ENCODE measurements at places on chromosomes 4 and X. TPM values are rescaled to one million over a fixed set of nuclear protein-coding genes. Genes with fewer than 3 reads are reported as not detected.
A peak's percentile ranks its signal among the peaks of the same experiment; 100 is the strongest.

Gene MID1
- 0.29 TPM for total RNA-seq

DNA sequence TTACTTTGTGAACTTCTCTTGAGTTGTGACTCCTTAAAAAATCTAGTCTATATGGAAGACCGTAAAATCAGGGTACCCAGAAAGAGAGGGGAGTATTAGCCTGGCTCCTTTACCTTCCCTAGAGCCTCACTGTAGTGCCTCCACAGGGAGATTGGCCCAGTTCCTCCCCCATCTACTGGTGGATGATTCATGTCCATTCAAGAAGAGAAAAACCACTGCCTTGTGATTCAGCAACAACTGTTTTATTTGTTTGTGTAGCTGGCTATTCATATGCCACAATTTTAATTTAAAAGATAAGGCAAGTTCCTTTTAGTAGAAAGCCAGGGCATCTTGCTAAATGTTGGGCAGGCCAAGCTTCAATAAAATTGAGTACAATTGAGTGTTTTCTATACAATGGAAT is 221.8 kb upstream of the KCNIP4 start:
- no peaks in the 10 kb centered on the region for H3K27me3 ChIP-seq
- no peak for DNase-seq
- H3K4me3 ChIP-seq: no peak overlapping the region
- no peak overlapping the region for H3K27ac ChIP-seq
- H3K36me3 ChIP-seq: no peaks in the 10 kb centered on the region

- H3K4me3 ChIP-seq: no peak overlapping the region
- no peaks in the 10 kb centered on the region for H3K36me3 ChIP-seq
- DNase-seq: no peak
- H3K27me3 ChIP-seq: no peaks in the 10 kb centered on the region
These were observed 36.7 kb upstream of the STS start for GRCh38 chrX:7110821-7111276.

Gene GLRA3
- not detected for total RNA-seq

Gene HERC6
- total RNA-seq: 22.4 TPM

DNA sequence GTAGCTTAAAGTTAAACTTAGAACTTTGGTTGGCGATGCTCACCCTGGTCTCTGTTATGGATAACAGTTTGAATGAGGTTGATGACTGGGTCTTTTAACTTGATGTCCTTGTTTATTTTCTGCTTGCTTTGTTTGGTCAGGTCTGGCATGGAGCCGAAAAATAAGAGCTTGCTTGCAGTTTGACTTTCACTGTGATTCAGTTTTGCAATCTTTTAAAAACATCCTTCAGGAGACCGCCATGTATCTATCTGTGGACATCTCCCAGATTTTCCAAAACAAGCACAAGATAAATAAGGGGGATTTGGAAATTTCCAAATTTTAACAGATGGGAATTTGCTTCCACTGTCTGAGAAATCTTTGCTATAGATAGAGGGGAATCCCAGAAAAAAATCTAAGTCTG is 246.7 kb downstream of the PALLD start:
- H3K27me3 ChIP-seq: no peaks in the 10 kb centered on the region
- no peaks in the 10 kb centered on the region for H3K4me1 ChIP-seq
- H3K4me3 ChIP-seq: no peak overlapping the region
- no peak for DNase-seq
- no peaks in the 10 kb centered on the region for H3K36me3 ChIP-seq

- peaks cover 7% of the 10 kb centered on the region for H3K36me3 ChIP-seq
- H3K4me3 ChIP-seq: no peak overlapping the region
- no peaks in the 10 kb centered on the region for H3K27me3 ChIP-seq
- H3K27ac ChIP-seq: no peak overlapping the region
- no peak for DNase-seq
These were observed 47.5 kb downstream of the SEPTIN11 start for GRCh38 chr4:76997077-76997476.

- H3K4me3 ChIP-seq: no peak overlapping the region
- H3K4me1 ChIP-seq: no peaks in the 10 kb centered on the region
- H3K27me3 ChIP-seq: no peaks in the 10 kb centered on the region
- H3K36me3 ChIP-seq: no peaks in the 10 kb centered on the region
- DNase-seq: no peak
These were observed 313.5 kb upstream of the IRS4 start for GRCh38 chrX:109049903-109050302.

- no peak overlapping the region for H3K4me3 ChIP-seq
- H3K27me3 ChIP-seq: no peaks in the 10 kb centered on the region
- H3K4me1 ChIP-seq: no peaks in the 10 kb centered on the region
- H3K27ac ChIP-seq: no peak overlapping the region
- no peaks in the 10 kb centered on the region for H3K36me3 ChIP-seq
These were observed 222.4 kb downstream of the FBXO8 start for GRCh38 chr4:174061026-174061425.

- DNase-seq: no peak
- peak overlapping the region; percentile 48 for H3K4me3 ChIP-seq
- no peaks in the 10 kb centered on the region for H3K27me3 ChIP-seq
- H3K36me3 ChIP-seq: no peaks in the 10 kb centered on the region
- H3K4me1 ChIP-seq: peaks cover 7% of the 10 kb centered on the region
These were observed 518 bp downstream of the ARMCX1 start for GRCh38 chrX:101550751-101551379.

DNA sequence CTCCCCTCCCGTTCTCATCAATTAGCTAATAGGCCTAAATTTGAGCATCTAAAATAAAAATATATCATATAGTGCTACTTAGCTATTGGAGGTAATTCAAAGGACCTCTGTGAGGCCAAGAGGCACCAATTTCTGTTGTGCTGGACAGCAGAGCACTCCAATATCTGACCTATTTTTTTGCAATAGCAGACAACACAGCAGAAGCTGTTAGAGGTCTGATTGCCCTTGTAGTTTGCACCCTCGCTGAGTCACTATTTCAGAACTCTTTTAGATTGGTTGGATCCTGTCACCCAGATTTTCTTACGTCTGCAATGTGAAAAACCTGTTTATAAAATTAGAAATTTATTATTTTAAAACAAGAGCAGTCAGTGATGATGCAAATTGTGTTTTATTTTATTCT is 184.1 kb downstream of the CEP135 start:
- no peaks in the 10 kb centered on the region for H3K36me3 ChIP-seq
- no peak for DNase-seq
- H3K27ac ChIP-seq: no peak overlapping the region
- H3K4me1 ChIP-seq: no peaks in the 10 kb centered on the region
- H3K27me3 ChIP-seq: no peaks in the 10 kb centered on the region

Gene TMPRSS11B
- total RNA-seq: not detected

DNA sequence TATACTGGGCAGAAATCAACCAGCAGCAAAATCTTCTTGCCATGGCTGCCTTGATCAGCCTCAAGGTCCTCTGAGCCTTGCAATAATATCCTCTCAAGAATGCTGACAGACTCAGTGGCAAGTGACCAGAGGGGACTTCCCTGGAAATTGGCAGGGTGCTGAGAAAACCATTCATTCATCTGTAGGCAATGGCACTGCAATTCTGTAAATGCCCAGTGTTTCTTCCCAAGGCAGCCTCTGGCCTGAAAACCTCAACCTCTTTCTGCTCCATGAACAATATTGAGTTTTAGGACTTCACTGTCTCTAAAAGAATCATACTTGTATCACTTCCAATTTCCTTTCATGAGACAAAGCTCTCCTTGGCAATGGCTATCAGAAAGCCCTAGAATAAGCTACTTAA is 754.3 kb upstream of the TENM3 start:
- H3K4me3 ChIP-seq: no peak overlapping the region
- H3K36me3 ChIP-seq: no peaks in the 10 kb centered on the region
- no peak overlapping the region for H3K27ac ChIP-seq
- no peaks in the 10 kb centered on the region for H3K4me1 ChIP-seq

GRCh38 chr4:152971053-152971452 is 34.9 kb downstream of the FHDC1 start:
- no peaks in the 10 kb centered on the region for H3K36me3 ChIP-seq
- DNase-seq: no peak
- H3K27ac ChIP-seq: no peak overlapping the region
- H3K4me3 ChIP-seq: no peak overlapping the region

Gene FHDC1
- 0.13 TPM for total RNA-seq

DNA sequence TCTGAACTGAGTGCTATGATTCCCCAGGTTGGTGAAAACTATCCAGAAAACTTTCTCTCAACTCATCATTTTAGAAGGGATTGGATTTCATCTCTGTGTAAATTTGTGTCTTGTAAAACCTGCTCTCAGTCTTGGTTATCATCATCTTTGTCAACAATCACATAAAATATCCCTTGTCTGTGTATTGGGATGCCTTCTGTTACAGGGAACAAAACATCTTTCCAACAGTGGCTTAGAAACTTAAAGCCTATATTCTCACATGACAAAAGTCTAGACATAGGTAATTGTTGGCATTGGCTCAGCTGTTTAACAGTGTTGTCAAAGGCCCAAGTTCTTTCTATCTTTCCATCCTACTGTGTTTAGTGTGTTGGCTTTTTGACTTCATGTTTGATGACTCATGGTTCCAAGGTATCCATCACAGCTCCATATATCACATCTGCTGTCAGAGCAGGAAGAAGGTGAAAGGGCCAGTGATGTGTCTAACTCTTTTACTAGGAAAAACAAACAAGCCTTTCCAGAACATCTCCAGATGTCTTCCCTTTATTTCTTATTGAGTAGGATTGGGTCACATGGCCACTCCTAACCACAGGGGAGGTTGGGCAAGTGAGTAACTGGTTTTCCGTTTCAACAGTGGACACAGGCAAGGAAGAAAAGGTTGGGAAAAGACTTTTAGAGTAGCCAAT is 65.0 kb downstream of the PHEX start:
- H3K4me3 ChIP-seq: no peak overlapping the region
- no peaks in the 10 kb centered on the region for H3K27me3 ChIP-seq
- no peaks in the 10 kb centered on the region for H3K4me1 ChIP-seq
- DNase-seq: no peak

DNA sequence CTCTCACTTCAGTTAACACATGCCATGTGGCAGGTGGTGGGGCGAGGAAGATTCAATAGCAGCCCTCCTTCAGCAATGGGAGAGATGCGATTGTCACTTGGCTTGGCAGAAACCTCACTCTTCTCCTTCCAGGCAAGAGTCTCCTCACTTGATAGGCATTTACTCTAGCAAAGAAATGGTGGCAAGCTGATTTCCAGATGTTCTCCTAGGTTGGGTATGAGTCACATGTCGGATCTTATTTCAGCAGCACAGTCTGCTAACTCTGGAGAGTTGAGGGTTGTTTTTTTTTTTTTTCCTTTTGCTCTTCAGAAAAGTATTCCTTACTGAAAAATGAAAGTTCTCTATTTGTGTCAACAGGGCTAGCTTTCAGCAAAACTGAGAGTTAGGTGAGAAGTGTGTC is 119.5 kb upstream of the CHRDL1 start:
- H3K4me3 ChIP-seq: no peak overlapping the region
- no peak for DNase-seq
- H3K4me1 ChIP-seq: no peaks in the 10 kb centered on the region
- H3K27ac ChIP-seq: no peak overlapping the region
- H3K27me3 ChIP-seq: no peaks in the 10 kb centered on the region

DNA sequence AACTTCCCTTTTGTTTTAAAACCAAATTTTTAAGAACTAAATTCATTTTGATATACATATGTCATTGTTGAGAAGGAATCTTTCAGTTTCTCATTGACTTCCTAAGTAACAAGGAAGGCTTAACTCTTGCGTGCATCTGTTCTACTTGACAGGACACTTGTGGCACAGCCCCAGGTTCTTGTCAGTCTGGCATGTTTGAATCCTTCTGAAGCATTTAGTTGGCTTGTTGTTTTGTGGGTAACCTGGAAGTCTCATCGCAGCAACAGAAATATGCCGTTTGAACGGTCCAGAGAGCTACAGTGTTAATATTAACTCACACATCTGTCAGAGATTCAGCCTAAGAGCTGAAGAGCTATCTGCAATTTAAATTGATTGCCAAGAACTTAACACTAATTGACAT is 76.0 kb downstream of the GLRA3 start:
- H3K36me3 ChIP-seq: no peaks in the 10 kb centered on the region
- no peak overlapping the region for H3K4me3 ChIP-seq
- H3K27me3 ChIP-seq: peaks cover 2% of the 10 kb centered on the region
- no peaks in the 10 kb centered on the region for H3K4me1 ChIP-seq

DNA sequence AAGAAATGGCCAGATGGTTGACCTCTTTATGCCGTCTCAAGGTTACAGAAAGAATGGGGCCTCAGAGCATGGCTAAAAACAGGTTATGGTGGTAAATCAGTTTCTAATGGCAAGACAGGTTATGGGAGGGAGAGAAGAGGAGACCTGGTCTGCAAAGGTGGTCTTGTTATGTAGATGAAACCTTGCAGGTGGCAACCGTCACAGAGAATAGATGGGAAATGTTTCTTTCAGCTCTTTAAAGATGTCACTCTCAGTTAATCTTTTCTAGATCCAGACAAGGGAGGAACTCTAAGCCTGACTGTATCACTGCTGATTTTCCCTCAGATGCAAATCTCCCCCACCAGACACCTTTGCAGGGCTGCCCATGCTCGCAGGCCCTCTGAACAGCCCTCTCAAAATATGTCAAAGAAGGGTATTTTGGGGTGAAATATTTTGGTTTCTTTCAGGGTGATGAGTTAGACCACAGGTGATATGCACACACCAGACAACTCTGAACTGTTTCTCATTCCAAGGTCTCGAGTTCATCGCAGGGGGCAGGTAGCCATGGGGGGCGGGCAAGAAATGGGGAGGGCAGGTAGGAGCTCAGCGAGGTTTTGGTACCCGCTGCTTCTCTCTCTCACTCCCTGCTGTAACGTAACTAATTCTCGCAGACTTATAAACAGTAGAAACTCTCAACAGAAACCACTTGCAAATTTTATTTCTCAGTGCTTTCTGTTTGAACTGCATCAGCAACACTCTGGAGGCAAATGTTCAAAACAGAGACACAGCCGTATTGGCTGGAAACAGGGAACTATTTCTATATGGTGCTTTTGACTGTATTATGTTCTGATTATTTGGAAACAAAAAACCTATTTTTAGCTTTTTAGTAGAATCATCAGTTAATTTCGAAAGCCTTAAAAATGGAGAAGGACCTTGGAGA is 32.4 kb downstream of the CASP3 start:
- H3K4me3 ChIP-seq: no peak overlapping the region
- no peaks in the 10 kb centered on the region for H3K27me3 ChIP-seq
- H3K36me3 ChIP-seq: peaks cover 4% of the 10 kb centered on the region
- H3K27ac ChIP-seq: no peak overlapping the region

GRCh38 chr4:168892475-168892874 is 117.6 kb downstream of the CBR4 start:
- no peak for DNase-seq
- H3K36me3 ChIP-seq: no peaks in the 10 kb centered on the region
- no peak overlapping the region for H3K4me3 ChIP-seq
- H3K4me1 ChIP-seq: no peaks in the 10 kb centered on the region

GRCh38 chr4:151197247-151197646 is 79.7 kb upstream of the PRSS48 start:
- no peak overlapping the region for H3K4me3 ChIP-seq
- H3K27me3 ChIP-seq: no peaks in the 10 kb centered on the region
- DNase-seq: no peak
- no peak overlapping the region for H3K27ac ChIP-seq

- no peaks in the 10 kb centered on the region for H3K27me3 ChIP-seq
- H3K36me3 ChIP-seq: no peaks in the 10 kb centered on the region
- no peak for DNase-seq
- H3K4me3 ChIP-seq: no peak overlapping the region
- no peaks in the 10 kb centered on the region for H3K4me1 ChIP-seq
- H3K27ac ChIP-seq: no peak overlapping the region
These were observed 186.0 kb upstream of the FAM241A start for GRCh38 chr4:111959222-111959621.

- no peaks in the 10 kb centered on the region for H3K36me3 ChIP-seq
- H3K27ac ChIP-seq: no peak overlapping the region
- H3K4me3 ChIP-seq: no peak overlapping the region
- no peaks in the 10 kb centered on the region for H3K27me3 ChIP-seq
These were observed 273.0 kb downstream of the PPP3CA start for GRCh38 chr4:101074326-101074725.

Gene OTUD6A
- not detected for total RNA-seq

Gene PABPC5
- not detected for total RNA-seq

Gene DNAAF6
- not detected for total RNA-seq

Gene CACNA1F
- total RNA-seq: 1.4 TPM

Gene PWWP3B
- total RNA-seq: 0.07 TPM

Measured in T-cell (primary cell).